ENCODE measurements at places on chromosomes 11 and 22.

GRCh38 chr22:46006379-46007002, 29.5 kb upstream of the WNT7B start:
- DNase-seq = peak; percentile 90

DNA sequence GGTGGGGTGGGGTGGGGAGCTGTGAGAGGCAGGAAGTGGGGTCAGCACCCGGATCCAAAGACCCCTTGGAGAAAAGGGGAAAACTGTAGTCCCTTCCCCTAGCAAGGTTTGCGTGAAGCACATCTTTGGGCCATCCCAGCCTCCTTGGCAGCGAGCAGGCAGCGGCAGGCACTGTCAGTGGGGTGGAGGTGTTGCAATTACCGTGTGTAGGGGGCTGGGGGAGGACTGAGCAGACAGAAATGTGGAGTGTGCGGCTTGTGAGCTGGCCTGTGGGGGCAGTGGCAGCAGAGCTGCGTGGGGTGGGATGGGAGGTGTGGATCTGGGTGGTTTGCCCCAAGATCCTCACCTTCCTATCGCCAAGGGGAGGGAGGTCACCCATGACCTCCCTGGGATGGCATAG, 16.4 kb downstream of the DAGLA start:
- no peak for DNase-seq

GRCh38 chr11:26651916-26652315, 69.9 kb downstream of the SLC5A12 start:
- DNase-seq = no peak

DNA sequence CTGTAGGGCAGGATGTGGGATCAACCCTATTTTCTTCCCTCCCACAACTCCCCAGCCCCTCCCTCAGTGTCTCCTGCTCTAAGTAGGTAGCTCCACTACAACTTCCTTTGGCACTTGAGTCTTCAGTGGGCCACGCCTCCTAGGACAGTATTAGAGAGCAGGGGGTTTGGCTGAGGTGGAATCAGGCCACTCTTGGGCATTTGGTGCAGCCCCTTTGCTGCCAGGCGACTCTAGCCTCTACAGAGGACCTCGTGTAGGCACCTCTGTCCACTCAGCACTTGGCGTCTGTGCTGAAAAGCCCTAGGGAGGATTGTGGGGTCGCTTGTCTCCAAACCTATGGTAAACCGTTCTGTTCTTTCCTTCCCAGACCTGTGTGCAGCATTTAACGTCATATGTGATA, 2.7 kb downstream of the FADD start:
- DNase-seq = no peak

DNA sequence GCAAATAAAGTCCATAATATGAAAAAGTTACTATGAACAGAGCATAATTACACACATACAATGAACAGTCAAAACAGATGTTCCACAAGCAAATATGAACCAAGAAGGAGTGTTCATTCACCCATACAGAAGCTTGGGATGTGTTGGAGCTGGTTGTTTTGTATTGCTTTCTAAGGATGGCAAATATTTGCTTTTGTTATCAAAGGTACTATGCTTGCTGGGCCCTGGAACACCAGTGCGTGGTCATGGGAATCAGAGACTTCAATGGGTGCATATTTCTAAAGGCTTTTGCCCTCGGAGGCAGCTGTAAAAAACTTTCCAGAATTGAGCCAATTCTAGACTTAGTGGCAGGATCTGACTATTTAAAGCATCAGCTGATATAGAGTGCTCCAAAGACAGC, 85.1 kb downstream of the BARX2 start:
- no peak for DNase-seq

GRCh38 chr22:19058713-19059451, 63.3 kb downstream of the DGCR2 start:
- DNase-seq = no peak

GRCh38 chr11:12280199-12280837, 97.1 kb upstream of the PARVA start:
- no peak for DNase-seq

DNA sequence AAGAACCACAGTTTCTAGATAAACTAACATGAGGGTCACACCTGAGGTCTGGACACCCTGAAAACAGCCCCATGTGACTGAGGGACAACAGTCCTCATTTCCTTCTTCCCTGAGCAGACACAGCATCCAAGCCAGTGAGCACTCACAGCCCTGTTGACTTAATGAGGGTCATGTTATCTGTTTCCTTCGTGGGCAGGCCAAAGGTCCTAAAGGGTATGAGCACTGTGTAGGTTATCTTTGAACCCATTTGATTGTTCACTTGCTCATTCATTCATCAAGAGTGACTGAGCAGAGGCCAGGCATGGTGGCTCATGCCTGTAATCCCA, 170.7 kb upstream of the B3GAT1 start:
- DNase-seq = no peak

DNA sequence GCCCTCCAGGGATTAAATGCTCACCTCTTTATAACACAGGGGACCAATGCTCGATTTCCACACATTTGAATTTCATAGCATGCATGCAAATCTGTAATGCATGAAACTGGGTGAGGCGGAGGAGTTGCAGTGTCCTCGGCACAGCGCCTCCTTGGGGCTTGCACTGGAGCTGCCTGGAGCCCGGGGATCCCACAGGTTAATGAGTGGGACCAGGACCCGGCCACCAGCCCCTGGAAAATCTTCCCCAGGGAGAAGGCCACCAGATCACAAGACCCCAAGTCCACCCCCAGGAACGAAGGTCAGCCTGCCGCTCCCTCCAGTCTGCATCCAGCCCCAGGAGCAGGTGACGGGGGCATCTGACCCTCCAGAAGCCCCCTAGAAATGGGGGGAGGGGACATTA, 119.1 kb downstream of the MN1 start:
- DNase-seq = no peak
